ENCODE measurements at places on chromosomes 2 and 18.
A peak's percentile ranks its signal among the peaks of the same experiment; 100 is the strongest.

DNA sequence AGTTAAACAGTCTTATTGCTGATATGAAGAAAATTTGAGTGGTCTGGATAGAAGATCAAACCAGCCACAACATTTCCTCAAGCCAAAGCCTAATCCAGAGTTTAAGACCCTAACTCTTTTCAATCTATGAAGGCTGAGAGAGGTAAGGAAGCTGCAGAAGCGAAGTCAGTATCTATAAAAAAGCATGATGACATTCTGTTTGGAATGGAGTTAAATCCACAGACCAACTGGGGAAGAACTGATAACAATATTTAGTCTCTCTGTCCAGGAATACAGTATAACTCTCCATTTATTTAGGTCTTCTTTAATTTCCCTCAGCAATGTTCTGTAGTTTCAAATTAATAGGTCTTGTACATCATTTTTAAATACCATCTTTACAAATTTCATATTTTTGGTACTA is 16.0 kb downstream of the PIGN start:
- DNase-seq = no peak

- DNase-seq = no peak
Observed at GRCh38 chr2:186695081-186695756, 1.4 kb downstream of the FAM171B start.

DNA sequence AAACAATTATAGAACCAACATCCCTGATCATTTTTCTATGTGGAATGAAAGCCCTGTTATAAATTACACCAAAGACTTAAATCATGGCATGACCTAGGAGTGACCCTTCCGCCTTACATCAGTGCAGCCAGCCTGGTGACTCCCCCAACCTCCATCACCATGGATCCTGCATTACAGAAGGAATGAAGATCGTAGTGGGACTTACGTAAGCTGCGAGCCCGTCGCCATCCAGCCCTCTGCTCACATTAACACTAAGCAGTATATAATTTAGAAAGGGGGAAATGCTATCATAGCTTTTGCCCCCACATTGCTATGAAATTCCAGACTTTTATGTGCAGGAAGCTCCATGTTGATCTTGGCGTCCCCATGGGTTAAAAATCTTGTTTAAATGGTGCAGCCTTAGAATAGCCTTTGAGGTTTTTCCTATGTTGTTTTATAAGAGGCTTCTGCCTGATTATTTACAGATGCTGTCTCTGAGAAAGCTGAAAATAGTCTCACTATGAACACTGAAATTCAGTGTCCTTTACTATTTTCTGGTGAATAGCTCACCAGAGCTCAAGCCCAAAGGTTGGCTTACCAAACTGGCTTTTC is 76.3 kb downstream of the COLEC12 start:
- no peak for DNase-seq

GRCh38 chr18:56162311-56163265 is 475.8 kb downstream of the TXNL1 start:
- no peak for DNase-seq

DNA sequence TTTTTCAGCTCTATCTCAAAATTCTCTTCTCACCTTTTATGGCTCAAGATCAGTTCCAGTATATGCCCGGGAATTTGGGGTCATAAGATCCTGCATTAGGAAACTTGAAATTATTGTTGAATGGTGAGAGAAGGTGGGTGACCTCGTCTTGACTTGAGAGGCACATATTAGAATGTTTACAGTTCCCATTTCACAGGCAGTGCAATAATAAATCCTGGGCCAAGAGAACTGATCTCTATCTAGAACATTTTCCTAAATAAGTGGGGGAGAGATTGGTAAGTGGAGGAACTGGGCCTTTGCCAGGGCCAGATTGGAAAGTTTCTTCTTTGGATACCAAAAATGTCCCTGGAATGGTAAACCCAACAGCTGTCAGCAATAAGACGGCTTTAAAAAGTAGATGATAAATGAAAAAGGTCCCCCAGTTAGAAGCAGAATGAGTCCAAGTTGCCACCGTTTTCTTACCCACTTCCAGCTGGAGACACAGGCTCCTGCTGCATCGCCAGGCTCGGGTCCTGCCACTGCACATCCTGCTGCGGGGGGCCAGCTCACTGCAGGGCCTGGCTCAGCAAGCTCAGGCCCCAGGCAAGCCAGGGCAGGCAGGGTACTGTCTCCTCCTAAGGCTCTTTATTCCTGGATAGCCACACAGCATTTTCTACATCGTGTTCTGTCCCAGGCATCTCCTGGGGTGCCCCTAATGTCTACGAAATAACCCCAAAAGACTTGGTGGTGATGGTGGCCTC is 126.4 kb upstream of the EPAS1 start:
- no peak for DNase-seq

- no peak for DNase-seq
Observed at GRCh38 chr2:232260075-232260474, 118.5 kb upstream of the ALPP start.

DNA sequence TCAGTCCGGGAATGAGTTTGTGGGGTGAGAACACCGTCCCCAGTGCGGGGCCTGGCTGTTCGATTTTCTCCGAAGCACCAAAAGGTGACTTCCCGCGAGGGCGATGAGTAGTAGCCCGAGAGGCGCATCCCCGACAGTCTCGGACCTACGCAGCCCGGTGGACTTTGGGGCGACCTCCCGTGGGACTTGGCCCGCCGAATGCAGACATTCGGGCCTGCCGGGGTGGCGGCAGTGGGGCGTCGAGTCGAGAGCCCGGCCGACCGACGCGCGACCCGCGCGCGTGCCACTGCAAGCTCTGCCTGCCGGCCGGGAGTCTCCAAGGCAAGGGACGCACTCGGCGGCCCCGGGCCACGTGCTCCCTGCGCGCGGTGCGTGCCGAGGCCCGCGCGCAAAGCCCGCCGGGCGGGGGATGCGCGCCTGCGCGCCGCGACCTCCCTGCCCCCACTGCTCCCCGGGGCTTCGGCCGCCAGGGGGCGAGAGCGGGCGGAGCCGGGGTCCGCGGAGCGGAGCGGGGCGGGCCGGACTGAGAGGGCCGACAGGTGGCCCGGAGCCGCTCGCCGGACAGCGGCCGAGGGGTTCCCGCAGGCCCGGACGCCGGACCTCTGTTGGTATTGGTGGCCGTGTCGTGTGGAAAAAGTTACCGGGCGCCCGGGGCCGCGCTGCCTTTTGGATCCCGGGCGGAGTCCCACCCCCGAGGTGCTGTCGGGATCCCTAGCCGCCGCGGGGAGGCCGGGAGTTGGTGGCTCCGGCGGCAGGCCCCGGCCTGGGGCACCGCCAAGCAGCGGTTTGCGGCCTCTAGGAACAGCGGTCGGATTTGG is 1.9 kb downstream of the PTMA start:
- peak; percentile 70 for DNase-seq

DNA sequence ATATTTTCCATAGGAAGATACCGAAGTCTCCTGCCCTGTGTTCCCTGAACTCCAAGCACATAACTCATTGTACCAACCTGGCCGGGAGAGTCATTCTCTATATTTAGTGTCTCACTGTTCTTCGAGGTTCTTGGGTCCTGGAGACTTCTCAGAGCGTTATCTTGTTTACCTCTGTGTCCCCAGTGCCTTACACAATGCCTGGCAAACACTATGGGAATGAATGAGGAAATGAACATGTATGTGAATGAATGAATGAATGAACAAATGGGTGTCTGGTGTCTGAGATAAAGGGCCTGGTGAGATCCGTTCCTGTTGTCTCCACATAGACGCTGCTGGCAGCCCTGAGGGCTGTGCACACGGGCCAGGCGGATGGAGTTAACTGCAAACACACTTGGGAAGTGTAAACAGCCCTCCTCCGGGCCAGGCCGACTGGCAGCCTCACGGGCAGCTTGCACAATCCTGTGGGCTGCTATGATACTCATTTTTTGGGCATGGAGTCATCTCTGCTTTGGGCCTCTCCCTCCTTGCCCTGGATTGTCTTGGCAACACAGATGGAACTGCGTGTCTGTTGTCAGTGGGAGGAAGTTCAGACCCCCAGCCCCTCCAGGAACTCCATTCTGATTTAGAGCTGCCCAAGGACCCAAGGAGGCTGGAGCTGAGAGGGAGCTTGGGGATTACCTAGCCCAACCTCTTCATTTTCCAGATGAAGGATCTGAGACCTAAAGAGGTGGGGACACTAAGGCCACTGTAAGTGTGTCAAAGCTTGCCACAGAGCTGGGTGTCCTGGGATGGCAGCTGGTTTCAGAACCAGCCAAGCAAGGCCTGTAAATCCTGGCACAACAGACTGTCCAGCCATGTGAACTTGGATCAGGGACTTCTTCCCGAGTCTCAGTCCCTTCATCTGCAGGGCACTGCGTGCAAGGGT is 124.4 kb downstream of the INHBB start:
- DNase-seq = no peak

GRCh38 chr2:162174746-162175145 is 22.7 kb upstream of the GCG start:
- DNase-seq = no peak

DNA sequence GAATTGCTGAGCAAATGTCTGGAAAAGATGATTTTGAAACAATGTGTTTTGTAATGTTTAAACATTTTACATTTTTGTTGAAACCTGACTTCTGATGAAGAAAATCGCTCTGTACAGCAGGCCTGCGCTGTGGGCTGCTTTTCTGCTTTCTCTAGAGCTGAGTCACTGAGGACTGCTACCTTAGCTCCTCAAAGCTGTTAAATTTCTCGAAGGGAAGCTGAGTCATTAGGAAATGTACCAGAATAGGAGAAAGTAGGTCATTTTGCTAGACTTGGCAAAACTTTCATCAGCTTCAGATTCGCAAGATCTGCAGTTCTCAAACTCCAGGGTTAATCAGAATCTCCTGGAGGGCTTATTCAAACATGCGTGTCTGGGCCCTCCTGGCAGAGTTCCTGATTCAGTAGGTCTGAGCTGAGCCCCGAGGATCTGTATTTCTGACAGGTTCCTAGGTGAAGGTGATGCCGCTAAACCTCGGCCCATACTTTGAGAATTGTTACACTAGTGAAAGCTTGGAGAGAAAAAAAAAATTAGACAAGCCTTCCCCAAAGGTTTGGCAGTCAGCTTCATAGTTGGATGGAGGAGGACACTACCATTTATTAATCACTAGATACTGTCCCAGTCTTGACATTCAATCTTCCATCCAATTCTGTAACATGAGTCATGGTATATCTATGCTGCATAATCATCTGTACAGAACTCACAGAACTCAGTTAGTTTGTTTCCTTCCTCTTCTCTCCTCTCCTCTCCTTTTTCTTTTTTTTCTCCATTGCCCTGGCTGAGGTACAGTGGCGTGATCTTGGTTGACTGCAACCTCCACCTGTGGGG is 297.6 kb downstream of the PARD3B start:
- DNase-seq = no peak

- DNase-seq = no peak
Observed at GRCh38 chr2:40668425-40668824, 216.5 kb upstream of the SLC8A1 start.

- no peak for DNase-seq
Observed at GRCh38 chr2:237244178-237244577, 158.5 kb downstream of the COPS8 start.

DNA sequence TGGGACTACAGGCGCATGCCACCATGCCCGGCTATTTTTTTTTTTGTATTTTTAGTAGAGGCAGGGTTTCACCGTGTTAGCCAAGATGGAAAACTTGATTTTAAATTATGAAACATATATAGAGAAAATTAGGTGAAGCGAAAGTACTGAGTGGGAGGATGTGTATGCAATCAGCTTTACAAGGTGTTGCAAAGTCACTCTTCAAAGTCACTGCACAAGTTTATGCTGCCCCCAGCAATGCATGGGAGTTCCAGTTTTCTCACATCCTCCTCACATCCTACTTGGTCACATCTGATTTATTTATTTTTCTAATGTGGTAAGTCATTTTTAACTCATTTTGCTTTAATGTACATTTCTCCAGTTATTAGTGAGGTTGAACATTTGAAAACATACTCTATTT is 49.2 kb upstream of the CHN1 start:
- no peak for DNase-seq

GRCh38 chr2:121342751-121343150 is 57.7 kb upstream of the TFCP2L1 start:
- no peak for DNase-seq

- no peak for DNase-seq
Observed at GRCh38 chr2:148201075-148202004, 180.4 kb downstream of the MBD5 start.

DNA sequence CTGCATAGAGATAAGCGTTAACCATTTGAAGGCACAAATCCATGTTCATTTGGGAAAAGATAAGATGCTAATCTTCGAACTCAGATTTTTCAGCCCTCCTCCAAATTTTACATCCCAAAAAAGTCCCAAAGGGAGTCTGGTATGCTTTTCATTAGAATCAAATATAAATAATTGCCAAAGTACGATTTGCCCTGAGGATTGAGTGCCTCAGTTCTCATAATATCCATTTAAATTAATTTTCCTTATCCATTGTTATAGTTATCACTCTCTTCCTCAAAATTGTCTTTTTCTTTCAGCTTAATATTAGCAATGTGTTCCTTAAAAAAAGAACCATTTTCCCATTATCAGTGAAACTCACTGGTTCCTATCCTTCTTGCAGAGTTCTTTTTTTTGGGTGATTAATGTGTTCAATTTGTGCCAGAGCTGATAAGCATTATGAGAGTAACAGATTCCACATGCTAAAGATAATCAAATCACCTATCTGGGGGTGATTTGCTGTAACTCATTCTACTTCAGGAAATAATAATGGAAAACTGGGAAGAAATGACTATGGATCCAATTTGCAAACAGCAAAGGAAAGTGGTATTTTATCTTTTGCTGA is 686 bp downstream of the HNMT start:
- no peak for DNase-seq

DNA sequence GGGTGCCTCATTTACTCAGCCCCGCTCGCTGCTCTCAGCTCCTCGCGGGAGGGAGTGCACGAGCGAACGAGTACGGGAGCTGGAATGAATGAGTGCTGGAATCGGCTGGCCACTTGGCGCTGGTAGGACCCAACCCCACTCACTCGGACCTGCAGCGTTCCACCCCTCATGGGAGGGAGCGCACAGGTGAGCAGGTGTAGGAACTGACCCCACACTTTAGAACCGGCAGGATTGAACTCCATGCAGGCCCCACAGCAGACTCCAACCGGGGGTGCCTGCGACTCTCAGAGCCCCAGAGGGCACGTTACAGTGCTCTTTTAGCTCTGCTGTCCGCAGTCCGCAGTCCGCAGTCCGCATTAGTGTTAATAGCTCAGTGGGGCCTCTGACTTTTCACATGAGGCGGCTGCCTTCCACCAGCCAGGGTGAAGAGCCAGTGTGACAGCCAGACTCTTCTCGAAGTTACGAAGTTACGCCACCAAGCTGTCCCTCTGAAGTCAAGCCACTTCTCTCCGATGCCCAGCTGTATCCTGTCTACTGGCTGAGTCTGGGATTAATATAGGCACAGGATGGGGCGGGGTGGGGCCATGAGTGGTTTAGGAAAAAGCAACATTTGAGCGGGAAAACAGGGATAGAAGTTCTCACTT is 102.7 kb upstream of the ARHGAP15 start:
- DNase-seq = no peak
